ENCODE measurements at places on chromosomes 2 and 18.

DNA sequence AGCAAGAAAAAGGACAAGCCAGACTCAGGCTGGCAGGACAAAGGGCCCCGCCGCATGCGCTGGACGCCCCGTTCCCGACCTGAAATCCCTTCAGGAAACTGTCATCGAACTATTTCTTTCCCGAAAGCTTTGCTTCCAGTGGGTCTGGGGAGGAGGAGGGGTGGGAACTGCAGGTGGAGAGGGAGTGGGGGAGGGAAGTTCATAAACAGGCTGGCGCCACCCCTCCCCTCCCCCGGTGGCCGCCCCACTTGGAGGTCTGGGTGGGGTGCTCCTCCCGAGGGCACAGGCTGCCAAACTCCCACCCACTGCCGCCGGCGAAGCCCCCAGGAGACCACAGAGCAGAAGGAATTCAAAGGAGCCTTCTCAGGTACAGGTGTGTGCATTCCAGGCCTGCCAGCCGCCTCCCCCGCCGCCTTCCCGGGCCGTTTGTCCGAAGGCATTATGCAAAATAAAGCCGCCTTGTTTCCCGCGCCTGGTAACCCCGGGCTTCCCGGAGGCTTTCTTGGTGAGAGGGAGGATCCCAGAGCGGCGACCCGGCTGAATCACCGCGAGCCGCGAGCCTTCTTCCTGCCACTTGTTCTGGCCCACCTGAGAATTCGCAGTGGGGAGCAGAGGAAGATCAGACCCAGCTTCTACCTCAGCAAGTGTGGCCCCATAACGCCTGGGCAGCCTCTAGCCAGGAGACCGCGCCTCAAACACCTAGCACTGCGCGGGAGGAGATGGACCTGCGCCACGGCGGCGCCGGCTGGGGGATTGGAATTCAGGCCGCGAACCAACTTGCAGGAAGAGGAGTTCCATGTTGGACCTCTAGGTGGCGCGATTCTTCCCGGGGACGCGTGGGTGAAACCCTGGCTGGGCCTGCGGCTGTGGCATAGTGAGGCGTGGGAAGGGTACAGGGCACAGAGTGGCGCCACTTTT, 101.9 kb downstream of the FOXI3 start:
- DNase-seq, result peak; percentile 59

DNA sequence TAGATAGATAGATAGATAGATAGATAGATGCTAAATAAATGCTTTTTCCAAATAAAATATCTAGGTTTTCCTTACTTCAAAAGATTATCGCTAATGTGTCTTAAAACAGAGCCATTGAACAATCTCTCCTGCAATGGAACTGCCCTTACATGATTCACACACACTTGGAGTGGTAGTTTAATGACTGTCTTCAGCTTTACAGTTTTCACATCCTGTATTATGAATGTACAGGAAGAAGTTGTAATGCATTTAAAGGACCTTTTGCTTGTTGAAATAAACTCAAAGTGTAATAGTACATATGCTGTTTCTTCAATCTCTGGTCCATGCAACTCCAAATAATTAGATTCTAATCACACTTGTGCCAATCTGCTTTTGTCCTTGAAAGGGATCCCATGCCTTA, 797.6 kb upstream of the CDH2 start:
- DNase-seq, result no peak

GRCh38 chr2:62409442-62409841, 96.6 kb downstream of the TMEM17 start:
- DNase-seq, result no peak

DNA sequence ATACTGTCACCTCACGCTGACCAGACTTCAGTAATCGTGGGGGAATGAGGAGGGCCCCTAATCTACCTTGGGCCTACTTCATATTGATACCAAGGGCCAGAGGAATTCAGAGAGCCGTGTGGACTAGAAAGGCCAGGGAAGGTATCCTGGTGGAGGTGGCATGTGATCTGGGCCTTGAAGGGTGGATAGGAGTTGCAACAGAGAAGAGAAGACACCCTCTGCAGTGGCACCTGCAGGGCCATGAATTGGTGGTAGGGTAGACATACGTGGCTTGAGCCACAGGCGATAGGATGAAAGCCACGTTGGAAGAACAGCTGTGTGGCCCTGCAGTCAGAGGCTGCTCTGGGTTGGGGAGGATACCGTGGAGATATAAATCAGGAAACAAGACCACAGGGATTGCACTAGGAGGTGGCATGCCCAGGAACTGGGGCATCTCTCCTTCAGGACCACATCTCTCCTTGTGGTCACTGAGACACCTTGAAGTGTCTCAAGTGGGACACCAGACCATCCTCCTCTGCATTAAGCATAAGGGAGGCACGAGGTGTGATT, 141.4 kb downstream of the CYP26B1 start:
- DNase-seq, result no peak

DNA sequence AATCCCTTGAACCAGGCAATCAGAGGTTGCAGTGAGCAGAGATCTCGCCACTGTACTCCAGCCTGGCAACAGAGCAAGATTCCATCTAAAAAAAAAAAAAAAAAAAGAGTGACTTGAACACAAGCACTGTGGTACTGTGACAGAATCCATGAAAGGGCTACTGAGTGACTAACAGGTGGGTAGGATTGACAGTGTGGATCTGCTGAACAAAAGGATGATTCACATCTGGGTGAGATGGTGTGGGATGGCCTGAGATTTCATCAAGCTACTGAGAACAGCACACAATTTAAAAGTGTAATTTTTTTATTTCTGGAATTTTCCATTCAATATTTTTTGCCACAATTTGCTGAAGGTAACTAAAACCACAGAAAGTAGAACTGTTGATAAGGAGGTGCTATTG, 13.3 kb upstream of the SP3 start:
- no peak for DNase-seq

DNA sequence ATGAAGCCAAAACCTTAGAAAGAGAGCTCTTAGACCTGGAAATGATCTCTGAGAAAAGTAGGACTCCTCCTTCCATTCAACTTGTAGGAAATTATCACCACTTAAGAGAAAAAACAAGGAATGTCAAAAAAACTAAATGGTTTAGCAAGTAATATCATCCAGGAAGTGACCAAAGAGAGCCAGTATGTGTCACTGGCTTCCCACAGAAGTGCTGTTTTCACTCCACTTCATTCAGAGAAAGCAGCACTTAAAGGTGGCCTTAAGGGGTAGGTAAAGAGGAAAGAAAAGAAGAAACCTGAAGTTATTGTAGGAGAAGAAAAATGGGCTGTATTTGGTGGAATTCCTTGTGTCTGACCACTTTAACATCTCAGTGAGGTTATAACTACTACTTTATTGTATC, 414.4 kb upstream of the ETAA1 start:
- no peak for DNase-seq

- no peak for DNase-seq
Observed at GRCh38 chr2:89837962-89838625, 1146.6 kb downstream of the RPIA start.

GRCh38 chr2:2848198-2848597, 517.1 kb upstream of the MYT1L start:
- DNase-seq, result no peak

DNA sequence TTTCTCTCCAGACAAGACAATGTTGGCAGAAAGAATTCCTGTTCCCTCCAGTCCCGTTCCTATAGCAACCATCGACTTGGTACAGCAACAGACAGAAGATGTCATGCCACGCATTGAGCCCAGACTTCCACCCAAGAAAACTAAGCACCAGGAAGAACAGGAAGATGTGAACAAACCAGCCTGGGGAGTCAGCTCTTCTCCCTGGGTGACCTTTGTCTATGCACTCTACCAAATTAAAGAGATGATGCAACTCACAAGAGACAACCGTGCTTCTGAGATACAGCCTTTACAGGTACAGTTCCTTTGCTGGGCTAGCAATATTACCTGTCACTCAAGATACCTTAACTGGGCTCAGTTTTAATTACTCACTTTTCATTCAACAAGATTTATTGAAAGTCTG, 37.1 kb downstream of the NEMP2 start:
- DNase-seq, result no peak

GRCh38 chr18:22066083-22066485, 103.3 kb upstream of the GATA6 start:
- DNase-seq, result no peak

- no peak for DNase-seq
Observed at GRCh38 chr2:84491256-84491655, 25.0 kb upstream of the DNAH6 start.

GRCh38 chr2:151614606-151615306, 119.5 kb downstream of the NEB start:
- no peak for DNase-seq

GRCh38 chr2:227848586-227848985, 22.8 kb upstream of the DAW1 start:
- DNase-seq, result peak; percentile 54

GRCh38 chr2:174931724-174932123, 73.5 kb downstream of the CHN1 start:
- DNase-seq, result no peak

- DNase-seq, result no peak
Observed at GRCh38 chr2:224379986-224380385, 21.9 kb downstream of the FAM124B start.

DNA sequence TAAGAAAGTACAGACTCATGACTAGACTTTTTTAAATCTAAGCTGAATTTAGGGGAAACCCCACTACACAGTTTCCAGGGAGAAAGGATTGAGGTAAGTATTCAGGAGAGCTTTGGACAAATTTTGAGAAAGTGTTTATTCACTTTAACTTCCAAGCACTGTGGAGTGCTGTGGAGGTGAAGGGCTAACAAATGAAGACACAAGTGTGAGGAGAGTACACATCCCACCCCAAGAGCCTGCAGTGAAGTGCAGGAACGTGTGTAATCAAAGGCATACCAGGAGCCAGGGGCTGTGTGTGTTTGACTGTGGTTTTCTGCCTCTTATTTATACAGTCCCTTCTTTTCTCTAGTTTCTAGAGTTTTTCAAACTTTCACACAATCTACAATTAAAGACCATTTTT, 118.3 kb downstream of the CMPK2 start:
- no peak for DNase-seq

DNA sequence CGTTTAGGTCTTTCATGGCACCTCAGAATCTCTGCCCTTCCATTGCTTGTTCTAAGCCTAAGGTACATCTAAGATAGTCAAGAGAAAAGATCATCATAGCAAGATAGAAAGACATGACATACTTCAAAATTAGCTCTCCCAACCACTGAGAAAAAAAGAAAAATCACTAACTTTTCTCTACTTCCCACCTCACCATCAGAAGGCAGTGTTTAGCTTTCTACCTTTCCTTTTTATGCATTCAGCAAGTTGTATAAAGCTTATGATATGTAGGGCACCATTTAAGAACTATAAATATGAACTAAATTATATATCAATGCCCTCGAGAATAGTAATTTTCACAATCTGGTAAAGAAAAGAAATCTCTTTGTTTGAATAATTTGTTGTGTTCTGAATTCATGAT, 331.8 kb upstream of the VWC2L start:
- DNase-seq, result no peak

DNA sequence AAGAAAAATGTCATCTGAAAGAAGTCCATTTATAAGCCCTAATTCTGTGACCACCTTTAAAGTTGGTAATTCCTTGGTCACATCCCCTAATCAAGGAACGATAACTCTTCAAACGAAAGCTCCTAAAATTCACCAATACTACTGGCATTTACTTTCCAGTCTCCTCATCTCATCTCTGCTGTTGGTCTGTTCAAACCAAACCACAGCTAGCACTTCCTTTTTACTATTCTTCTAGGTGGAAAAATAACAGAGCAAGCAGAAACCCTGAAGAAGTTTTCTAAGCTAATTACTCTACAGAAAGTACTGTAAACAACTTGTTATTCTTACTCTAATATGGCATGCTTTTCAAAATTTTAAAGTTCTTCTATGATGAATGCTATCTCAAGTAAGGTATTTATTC, 21.6 kb downstream of the TIA1 start:
- no peak for DNase-seq

DNA sequence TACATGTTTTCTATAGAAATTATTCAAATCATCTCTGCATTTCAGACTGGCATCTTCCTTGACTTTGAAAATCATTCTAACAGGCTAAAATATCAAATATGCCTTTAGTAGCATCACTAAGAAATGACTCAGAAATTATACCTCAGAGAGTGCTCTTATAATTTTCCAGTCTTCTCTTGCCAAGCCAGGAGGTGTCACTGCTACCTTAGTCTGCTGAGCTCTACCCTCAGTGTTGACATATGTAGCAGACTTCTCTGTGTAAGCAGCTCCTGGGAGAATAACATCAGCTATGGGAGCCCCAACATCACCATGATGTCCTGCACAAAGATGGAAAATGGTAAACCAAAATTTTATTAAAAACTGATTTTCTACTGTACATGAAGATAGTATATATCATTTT, 31.6 kb downstream of the NDUFS1 start:
- DNase-seq, result no peak

DNA sequence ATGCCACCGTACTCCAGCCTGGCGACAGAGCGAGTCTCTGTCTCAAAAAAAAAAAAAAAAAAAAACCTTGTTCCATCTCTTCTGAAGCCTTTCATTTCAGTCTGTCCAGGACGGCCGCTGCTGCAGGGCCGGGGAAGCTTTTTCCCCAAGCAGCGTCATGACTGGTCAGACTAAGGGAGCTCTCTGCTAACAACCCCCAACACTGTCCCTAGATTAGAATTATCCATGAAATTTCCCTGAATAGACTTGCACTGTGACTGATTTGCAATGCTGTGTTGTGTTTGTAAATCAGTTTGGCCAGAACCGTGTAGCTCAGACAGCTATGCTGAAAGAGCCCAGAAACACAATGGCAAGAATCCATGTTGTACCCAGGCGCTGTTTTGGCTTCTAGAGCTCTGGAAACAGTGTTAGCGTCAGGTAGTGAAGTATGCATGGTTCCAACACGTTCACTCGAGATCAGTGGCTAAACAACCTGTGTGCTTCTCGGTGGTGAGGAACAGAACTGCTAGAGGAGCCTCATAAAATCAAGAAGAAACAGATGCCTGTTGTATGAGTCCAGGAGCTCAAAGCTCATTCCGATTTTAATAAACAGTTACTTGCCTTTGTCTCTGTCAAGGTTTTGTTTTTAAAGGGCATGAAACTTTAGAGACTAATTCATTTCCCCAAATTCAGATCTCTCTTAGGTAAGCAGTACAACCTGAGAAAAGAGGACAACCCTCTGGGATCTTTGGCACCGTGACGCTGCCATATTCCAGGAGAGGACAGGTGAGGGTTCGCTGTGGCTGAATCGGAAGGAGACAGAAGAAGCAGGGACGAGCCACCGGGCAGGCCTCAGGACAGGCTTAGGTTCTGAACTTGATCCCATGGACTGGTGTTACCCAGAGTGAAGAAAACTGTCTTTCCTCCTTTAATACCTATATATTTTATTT, 43.5 kb downstream of the GORASP2 start:
- DNase-seq, result peak; percentile 22
